ENCODE measurements at places on chromosomes 7 and 10.

DNA sequence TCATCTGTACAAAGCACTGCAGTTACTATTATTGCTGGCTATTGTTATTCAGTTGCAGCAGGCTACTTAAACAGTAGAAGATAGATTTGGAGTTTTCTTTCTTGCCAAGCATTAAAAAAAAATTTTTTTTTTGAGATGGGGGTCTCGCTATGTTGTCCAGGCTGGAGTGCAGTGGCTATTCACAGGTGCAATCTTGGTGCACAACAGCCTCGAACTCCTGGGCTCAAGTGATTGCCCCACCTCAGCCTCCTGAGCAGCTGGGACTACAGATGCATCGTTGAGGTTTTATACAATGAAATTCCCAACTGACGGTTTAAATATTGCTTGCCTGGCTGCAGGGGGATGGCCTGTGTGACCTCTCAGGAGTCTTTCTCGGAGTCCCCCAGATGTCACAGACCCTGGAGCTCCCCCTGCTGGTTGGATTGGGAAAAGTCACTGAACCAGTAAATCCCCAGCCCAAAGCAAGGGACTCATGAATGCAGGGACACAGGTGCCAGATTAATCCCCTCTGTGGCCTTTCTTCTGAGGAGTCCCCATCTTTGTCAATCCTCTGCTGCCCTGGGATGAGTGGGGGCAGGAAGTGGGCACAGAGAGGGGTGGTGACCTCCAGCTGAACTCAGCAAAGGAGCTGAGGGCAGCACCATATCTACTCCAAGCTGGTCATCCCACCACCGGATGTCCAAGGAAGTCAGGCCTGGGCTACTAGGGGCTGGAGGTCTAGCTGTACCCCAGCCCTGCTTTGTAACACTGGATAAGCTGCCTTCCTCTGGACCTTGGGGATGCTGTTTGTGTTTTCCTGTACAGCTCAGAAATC is 149.6 kb downstream of the C10orf105 start:
- peak; percentile 75 for DNase-seq

- DNase-seq: no peak
These were observed 14.0 kb upstream of the SEM1 start for GRCh38 chr7:96723622-96724021.

- DNase-seq: no peak
These were observed 959 bp upstream of the ATRNL1 start for GRCh38 chr10:115092258-115092554.

DNA sequence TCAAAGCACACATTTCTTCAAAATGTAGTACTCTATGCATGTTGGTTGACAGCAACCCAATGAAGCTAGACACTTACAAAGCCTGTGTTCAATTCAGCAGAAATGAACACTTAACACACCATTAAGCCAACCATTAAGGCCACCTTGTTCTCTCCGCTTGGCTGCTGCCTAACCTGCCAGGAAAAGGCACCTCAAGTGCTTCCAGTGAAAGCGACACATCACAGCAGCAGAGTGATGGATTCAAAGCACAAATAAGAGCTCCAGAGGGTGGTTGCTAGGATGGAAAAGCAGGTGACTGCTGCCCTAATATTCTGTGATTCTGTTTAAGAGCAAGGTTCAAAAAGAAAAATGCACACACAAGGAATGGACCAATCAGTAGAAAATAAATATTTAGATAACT is 81.5 kb upstream of the GNAI1 start:
- DNase-seq: no peak

- DNase-seq: no peak
These were observed 9.9 kb upstream of the OR9A4 start for GRCh38 chr7:141906285-141906684.

DNA sequence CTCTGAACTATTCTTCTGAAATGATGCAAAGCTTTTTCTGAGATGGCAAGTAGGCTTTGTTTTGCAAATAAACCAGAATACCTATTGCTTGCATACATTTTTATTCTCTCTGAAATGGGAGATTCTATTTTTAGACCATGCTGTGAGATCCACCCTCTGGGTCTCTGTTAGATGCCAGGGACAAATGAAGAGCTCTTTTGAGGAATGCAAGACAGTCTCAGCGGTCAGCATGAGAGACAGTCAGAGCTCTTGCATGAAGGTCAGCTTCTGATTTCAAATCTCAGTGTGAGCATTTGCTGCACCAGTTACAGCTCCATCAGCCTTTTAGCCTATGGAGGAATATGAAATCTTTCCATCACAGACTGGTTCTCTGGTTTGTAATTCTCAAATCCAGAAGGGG is 429.9 kb upstream of the KLF6 start:
- no peak for DNase-seq

GRCh38 chr7:143055754-143056153 is 3.6 kb downstream of the OR6V1 start:
- DNase-seq: no peak

GRCh38 chr10:101303087-101303703 is 50.8 kb upstream of the BTRC start:
- DNase-seq: no peak

- no peak for DNase-seq
These were observed 192.4 kb upstream of the SH2B2 start for GRCh38 chr7:102094316-102094650.

DNA sequence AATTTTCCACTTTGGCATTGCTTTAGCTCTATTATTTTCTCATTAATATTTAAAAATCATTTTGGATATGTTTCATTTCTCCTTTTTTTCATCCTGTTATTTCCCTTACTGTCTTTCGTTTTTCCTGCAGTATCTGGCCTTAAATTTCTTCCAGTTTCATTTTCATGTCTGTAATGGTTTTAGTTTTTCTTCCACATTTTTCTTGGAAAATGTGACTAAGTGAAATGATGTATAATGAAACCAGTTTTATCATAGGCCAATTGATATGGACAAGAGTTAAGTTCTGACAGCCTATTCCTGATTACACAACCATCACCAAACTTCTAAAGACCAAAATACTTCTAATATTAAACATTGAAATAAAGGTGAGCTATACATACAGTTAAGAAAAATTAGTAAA is 158.5 kb downstream of the LHFPL3 start:
- no peak for DNase-seq
